ENCODE measurements at places on chromosomes 1 and 21.

GRCh38 chr21:24118738-24119459 lies 1488.4 kb downstream of the MRPL39 start:
- no peak for DNase-seq

DNA sequence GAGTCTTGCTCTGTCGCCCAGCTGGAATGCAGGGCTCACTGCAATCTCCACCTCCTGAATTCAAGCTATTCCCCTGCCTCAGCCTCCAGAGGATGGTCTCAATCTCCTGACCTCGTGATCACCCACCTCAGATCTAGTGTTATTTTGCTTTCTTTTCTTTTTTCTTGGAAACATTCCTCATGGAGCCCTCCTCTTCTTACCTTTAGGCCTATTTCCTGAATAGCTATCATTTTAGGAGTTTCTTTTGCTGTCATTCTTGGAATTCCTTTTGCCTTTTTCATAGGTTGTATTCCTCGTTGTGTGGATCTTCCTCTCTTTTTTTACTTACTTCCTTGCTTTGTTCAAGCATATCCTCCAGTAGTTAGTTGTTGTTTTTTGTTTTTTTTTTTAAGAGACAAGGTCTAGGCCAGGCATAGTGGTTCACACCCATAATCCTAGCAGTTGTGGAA lies 173.8 kb downstream of the RASAL2 start:
- DNase-seq = no peak

DNA sequence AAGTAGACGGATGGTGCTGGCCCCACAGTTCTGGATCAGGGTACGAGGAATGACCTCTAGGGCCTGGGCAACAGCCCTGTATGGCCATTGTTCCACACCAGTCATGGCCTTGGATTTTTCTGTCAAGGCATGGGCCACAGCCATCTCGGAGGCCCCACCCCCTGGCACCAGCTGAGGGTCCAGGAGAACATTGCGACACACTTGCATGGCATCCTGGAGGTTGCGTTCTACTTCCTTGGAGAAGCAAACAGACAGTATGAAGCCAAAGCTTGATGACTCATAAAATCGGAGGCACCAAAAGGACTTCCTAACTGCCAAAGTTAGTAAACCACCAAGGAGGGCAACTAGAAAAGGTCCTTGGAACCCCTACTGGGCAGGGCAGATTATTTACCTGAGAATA lies 11.9 kb upstream of the VHLL start:
- DNase-seq = no peak

DNA sequence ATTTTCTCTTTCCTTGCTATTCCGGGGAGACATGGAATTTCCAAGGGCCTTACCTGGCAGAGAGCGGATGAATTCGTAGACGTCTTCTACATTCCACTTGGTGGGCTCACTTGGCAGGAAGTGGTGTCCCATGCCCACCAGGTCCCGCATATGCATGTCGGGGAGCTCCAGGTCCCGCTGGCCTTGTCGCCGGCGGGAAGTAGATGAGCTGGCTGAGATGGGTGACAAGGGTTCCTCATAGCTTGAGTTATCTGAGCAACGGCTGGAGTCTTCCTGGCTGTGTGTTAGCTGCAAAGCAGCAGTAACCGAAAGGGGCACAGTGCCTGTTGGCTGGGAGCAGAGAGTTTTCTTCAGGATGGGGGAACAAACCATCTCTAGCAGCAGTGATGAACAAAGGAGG lies 7.9 kb upstream of the A3GALT2 start:
- no peak for DNase-seq

GRCh38 chr1:222071387-222071786 lies 329.5 kb upstream of the DUSP10 start:
- no peak for DNase-seq

DNA sequence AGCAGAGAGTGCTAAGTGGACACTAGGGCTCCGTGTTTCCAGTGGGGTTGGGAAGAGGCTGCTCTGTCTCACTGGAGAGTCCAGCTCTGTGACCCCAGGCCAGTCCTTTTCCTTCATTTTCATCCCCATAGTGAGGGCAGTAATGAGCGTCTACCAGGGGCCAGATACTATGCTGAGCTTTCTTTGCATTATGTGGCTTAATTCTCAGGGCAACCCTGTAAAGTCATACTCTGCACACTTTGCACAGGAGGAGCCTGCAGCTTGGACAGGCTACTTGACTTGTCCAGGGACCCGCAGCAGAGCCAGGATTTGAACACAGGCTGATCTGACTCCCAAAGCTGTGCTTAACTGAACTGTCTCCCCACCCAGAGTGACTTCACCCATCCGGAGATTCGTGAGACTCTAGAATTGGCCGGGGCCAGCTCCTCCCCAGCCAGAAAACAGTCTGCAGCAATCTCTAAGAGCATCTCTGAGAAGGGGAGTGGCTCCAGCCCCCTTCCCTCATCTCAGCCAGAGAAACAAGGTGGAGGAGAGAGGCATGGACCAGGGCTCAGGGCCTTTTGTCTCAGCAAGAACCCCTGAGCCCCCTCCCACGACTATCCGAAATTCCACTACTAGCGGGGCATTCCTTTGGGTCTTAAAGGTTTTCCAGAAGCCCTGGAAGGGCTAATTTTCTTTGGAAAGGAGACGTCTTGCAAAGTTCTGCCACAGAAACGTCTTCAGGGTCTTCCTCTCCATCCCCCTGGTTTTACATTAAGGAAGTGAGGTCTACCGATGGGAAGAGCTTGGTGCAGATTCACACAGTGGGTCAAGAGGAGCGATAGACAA lies 866 bp upstream of the FNDC5 start:
- DNase-seq = no peak

- DNase-seq = no peak
These were observed 15.9 kb downstream of the DUSP10 start for GRCh38 chr1:221725735-221726672.

- DNase-seq = no peak
These were observed 28.1 kb upstream of the GPR137B start for GRCh38 chr1:236114076-236114747.

DNA sequence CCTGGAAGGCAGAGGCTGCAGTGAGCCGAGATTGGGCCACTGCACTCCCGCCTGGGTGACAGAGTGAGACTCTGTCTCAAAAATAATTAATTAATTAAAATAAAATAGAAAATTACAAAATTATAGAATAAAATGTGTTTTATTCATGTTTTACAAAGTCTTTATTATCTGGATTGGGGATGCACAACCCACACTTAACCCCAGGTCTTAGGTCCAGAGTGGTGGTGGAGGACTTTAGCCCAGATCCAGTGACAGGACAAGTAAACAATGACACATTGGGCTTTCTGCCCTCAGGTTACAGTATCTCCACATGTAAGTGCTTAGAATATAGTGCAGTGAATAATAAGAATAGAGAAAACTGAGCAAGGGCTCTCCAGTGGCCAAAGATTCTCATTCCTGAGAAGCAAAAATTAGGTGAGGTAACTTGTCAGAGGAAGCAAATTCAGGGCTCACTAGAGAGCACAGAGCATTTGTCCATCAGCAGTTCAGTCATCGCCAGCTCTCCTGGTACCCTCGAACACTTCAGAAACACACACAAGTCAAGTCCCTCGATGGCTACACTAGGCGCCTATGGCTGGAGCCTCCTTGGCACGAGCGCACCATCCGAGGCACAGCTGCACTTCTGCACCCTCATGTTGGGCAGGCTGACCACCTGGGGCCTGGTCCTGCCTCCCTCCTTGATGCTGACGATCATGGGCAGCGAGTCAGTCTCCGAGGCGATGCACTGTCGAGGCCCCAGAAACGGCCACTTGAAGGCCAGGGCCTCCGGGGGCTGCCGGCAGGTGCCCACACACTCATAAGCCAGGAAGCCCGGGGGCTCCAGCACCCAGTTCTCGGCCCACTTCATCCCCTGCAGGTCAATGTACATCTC lies 2.6 kb downstream of the LEFTY1 start:
- DNase-seq = no peak

DNA sequence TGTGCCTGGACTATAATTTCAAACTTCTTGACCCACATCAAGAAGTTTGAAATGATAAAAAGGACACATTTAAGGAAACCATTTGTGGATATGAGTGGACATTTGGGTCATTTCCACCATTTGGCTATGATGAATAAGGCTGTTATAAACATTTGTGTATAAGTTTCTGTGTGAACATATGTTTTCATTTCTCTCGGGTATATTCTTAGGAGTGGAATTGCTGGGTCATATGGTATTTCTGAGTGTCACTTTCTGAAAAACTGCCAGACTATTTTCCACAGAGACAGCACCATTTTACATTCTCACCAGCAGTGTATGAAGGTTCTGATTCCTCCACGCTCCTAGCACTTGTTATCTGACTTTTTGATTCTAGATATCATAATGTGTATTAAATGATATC lies 50.8 kb downstream of the GPR137B start:
- no peak for DNase-seq

GRCh38 chr1:119729044-119729443 lies 17.3 kb downstream of the PHGDH start:
- DNase-seq = no peak

GRCh38 chr1:236361909-236362590 lies 32.0 kb upstream of the EDARADD start:
- no peak for DNase-seq

- no peak for DNase-seq
These were observed 224.6 kb downstream of the FAF1 start for GRCh38 chr1:50735443-50735842.

GRCh38 chr1:154497026-154497806 lies 4.8 kb upstream of the TDRD10 start:
- no peak for DNase-seq

DNA sequence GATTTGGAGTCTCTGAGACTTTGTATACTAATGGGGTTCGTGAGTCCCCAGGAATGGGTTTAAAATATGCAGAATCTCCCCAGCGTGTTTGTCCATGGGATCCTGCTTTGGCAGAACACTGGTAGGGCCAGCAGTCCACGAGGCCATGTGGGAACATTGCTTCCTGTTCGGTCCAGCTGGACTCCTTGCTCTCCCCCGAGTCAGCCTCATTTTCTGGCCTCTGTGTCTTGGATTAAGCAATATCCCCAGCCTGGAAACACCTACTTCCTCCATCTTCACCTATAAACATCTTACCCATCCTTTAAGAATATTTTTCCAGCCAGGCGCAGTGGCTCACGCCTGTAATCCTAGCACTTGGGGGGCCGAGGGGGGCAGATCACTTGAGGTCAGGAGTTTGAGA lies 142.4 kb downstream of the NAV1 start:
- no peak for DNase-seq

DNA sequence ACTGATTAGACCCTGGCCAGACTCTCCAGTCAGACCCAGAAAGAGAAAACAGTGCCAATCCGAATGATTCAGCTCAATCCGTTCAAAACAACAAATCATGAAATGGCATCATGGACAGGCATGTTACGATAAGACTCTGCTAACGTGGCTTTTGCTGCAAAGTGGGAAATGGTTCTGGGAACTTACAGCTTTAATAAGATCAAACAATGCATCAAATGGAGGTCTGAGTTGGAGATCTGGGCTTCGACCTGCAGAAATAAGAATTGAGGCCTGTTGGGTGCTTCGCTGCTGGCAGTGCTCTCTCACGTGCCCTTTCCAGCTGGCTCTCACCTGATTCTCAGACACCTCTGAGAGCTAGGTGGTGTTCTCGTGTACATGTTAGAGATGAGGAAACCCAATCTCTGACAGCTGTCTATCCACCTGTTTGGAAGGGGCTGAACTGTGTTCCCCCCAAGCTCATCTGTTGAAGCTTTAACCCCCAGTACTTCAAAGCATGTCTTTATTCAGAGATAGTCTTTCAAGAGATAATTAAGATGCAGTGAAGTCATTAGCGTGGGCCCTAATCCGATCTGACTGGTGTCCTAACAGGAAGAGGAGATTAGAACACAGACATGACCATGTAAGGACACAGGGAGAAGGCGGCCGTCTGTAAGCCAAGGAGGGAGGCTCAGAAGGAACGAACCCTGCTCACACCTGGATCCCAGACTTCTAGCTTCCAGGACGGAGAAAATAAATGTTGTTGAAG lies 45.5 kb upstream of the ETS2 start:
- no peak for DNase-seq

- DNase-seq = no peak
These were observed 30.2 kb downstream of the ADARB1 start for GRCh38 chr21:45104560-45104959.

DNA sequence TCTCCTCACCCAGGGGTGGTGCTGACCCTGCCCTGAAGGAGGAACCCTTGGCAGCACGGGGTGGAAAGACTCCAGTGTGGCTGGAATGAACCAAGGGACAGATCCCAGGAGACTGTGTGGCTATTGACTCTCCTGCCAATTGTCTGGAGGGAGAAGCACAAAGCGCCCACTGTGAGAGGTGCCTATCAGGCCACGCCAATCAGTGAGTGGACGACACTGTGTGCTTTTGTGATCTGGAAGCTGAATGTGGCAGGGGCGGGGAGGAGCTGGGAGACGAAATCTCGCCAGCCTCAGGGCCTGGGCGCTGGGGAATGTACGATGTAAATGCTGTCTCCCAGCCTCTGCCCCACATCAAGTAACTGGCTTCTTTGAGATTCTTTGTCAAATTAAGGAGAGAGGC lies 167.1 kb downstream of the ZBTB18 start:
- DNase-seq = no peak

DNA sequence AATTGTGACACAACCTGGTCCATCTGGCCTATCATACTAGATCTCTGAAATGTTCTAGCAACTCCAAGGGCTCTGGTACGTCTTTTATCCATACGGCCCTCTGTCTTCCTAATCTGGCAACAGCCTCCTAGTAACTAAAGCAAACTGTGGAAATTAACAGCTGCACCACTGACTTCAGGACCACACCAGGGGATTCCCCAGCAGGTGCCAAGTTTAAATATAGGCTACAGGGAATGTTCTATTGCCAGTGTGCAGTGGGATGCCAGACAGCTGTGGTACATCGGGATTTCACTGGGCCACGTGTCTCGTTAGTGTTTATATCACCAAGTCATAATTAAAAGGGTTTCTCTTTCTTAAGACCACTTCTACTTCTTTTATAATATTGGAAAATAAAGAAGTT lies 94.3 kb downstream of the RGS2 start:
- no peak for DNase-seq

- no peak for DNase-seq
These were observed 1.4 kb downstream of the DUSP10 start for GRCh38 chr1:221740369-221740992.

- no peak for DNase-seq
These were observed 88.3 kb downstream of the COL24A1 start for GRCh38 chr1:86068271-86068721.

- no peak for DNase-seq
These were observed 8.5 kb upstream of the CD247 start for GRCh38 chr1:167526667-167527383.

DNA sequence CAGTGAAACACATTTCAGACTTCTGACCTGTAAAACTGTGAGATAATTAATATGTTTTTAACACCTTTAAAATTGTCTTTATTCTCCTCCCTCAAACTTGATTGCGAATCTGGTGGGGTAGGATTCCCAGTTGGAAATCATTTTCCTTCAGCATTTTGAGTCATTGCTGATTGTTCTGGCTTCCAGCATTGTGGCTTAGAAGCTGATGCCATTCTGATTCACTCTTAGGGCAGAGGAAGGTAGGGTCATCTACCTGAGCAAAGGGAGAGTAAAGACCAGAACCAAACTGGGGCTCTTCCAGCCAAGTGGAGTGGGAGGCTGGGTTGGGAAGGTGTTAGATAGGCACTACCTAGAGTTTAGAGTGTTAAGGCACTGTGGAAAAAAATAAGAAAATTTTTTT lies 61.2 kb downstream of the MPZL1 start:
- DNase-seq = no peak

GRCh38 chr1:82258887-82259286 lies 458.2 kb downstream of the ADGRL2 start:
- no peak for DNase-seq

All from stimulated activated CD4-positive, alpha-beta T cell treated with anti-CD3 and anti-CD28 coated beads, TNF-alpha, amount 100 ng/mL, for 24 hours (primary cell).